ENCODE measurements at places on chromosomes 12 and 14.

GRCh38 chr14:35576856-35577255 is 42.9 kb downstream of the INSM2 start:
- DNase-seq = no peak

GRCh38 chr12:62522984-62523383 is 56.4 kb downstream of the MON2 start:
- DNase-seq = peak; percentile 19

GRCh38 chr14:103360548-103360947 is 24.7 kb upstream of the MARK3 start:
- DNase-seq = no peak

DNA sequence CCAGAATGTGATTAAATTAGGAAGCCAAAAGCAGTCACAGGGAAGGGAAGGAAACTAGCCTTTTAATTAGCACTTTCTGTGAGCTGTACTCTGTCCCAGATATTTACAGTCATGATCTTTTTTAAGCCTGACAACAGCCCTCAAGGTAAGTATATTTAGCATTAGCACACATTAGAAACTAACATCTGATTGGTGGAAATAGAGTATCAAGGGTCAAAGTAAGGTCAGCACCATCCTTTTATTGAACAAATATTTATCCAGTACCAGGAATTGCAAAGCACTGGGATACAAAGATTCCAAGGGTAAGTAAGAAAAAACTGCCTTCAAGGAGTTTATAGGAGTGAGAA is 28.2 kb downstream of the RPGRIP1 start:
- DNase-seq = no peak

GRCh38 chr14:89307409-89307808 is 109.6 kb downstream of the FOXN3 start:
- no peak for DNase-seq

GRCh38 chr12:5439371-5439771 is 7.5 kb downstream of the NTF3 start:
- DNase-seq = no peak

DNA sequence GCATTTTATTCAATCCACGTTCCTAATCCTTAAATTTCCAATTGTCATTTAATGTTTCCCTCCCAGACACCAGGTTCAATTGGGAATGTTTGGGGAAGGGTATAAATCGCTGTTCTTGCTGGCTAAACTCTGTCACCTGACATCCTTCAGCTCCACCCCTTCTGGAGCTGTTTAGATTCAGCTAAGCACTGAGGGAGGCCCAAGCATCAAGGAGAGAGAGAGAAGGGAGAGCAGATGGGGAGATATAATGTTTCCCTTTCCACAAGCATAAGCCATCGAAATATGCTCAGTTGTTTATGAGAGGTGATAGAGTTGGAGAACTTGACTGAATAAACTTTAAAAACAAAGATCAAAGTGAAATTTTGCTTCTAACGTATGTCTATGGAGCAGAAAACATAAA is 1.8 kb downstream of the ABCC9 start:
- peak; percentile 71 for DNase-seq

DNA sequence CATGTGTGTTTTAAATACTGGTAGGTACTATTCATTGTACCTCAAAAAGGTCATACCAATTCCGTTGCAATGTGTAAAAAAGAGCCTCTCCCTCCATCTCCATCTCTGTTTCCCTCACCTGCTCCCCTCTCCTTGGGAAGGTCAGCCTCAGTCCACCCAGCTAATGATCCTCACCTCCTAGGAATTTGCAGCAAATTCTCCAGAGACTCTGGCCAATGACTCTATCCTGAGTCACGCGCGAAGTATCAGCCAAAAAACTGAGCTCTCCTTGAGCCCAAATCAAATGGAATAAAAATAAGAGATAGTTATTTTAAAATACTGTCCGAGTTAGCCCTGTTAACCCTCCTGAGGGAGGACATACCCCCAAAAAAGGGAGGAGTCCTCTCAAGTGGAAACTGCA is 148.4 kb downstream of the DPF3 start:
- DNase-seq = peak; percentile 62

DNA sequence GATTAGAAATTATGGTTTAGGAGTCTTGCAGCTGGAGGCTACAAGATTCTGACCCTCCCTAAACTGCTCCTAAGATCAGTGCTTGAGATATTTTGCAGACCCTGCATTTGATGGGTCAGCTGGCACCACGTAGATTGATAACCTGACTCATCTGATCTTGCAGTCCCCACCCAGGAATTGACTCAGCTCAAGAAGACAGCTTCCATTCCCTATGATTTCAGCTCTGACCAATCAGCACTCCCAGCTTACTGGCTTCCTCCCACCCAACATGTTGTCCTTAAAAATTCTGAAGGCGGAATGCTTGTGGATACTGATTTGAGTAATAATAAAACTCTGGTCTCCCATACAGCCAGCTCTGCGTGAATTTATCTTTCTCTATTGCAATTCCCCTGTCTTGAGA is 23.2 kb upstream of the MTHFD1 start:
- DNase-seq = peak; percentile 26

- DNase-seq = no peak
Observed at GRCh38 chr12:47731723-47732122, 6.4 kb upstream of the ENDOU start.

- DNase-seq = no peak
Observed at GRCh38 chr14:54785136-54785777, 117.4 kb downstream of the GCH1 start.

DNA sequence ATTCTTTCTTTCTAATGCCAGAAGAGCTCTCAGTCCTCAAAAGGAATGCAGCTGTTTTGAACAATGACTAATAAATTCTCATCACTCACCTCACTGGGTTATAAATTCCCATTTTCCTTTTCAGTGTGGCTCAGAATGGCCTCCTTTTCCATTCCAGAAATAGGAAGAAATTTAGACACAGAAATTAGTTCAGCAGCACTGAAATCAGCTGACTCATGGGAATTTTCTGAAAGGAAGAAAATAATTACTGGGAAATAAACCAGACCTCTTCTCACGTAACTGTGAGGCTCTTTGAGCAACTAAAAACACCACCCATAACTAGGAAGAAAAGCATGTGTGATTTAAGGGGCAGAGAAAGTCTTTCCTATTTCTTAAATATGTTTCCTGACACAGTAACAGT is 23.8 kb downstream of the CD163 start:
- no peak for DNase-seq

DNA sequence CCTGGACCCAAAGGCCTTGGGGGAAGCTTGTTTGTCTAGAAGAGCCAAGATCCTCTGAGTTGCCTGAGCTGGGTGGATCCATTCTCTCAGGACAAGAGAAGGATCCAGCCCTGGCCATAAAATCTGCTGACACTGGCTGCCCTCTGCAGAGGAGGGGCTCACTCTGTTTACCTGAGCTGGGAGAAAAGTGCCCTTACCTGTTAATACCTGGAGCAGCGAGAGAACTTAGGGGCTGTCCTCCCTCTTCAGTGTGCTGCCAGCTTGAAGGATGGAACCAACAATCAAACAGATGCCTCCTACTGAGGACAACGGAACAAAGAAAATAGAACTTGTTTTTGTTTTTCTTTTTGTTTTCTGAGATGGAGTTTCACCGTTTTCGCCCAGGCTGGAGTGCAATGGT is 7.3 kb upstream of the KRT7 start:
- no peak for DNase-seq

DNA sequence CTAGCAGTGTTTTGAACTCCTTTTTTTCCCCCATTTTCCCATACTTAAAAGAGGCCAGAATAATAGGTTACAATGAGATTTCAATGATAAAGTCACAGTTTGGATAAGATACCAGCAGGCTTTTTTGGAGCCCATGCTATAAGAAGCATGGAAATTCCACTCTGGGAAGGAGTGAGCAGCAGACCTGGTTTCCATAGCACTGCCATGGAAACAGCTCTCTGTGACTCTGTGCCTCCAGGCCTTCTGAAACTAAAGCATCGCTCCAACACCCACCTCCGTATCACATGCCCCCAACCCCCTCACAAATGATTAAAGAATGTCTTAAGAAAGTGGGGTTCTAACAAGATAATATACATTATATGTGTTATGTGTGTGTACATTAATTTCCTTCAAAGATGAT is 165.0 kb downstream of the GRIN2B start:
- DNase-seq = no peak

DNA sequence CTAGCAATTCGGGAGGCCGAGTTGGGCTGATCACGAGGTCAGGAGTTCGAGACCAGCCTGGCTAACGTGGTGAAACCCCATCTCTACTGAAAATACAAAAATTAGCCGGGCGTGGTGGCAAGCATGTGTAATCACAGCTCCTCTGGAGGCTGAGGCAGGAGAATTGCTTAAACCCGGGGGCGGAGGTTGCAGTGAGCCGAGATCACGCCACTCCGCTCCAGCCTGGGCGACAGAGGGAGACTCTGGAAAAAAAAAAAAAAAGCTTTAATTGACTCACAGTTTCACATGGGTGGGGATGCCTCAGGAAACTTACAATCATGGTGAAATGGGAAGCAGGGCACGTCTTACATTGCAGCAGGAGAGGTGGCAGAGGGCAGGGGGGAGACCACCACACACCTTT is 30.6 kb upstream of the SLC2A3 start:
- DNase-seq = peak; percentile 56

DNA sequence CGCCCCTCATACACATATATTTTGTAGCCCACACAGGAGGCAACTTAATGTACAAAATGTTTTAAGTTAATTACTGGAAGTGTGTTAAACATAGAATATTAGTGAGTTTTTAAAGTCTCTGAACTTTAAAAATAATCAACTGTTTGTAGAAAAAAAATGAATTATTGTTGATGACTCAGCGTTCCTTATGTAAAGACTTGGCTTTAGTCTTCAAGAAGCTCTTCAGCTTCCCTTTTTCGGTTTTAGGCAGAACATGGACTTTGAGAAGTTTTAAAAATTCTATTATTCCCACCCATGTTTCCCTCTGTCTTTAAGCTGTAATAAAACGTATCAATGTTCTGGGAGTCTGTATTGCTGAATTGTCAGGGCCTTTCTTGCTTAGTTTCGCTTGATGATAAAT is 269.5 kb downstream of the FBXL14 start:
- no peak for DNase-seq

DNA sequence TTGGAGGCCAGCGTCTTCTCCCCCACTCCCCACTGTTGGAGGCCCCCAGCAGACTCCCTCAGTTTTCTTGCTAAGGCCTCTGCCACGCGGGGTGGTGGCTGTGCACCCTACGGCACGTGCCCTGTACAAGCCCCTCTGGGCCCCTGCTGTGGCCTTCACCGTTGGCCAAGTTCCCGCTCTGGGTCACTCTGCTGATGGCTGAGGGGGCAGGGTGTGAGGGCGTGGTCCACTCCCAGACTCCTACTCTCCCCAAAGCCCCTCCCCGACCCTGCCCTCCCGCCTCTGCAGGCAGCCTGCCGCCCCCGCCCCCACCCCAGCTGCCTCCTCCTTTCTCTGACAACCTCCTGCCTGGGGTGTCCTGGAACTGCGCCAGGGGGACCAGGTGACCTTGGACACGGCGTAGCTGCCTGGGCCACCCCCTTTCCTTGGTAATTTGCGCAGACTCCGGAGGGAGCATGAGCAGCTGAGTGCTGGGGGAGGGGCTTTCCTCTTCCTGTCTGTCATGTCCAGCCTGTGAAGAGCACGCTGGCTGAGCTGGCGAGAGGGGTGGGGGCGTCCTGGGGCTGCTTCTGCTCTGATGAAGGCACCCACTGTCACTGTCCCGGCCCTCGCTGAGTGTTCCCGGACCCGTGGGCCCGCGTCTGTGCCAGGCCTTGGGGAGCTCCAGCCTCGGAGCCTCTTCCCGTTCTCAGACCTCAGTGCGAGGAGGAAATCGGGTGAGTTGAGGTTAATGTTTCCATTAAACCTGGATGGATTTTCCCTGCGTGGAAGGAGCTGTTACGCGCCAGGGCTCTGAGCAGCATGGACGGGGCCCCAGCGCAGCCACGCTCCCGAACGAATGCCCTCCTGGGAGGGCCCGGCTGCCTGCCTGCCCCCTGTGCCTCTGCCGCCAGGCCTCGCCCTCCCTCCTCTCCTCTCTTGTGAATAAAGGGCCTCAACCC is 85.0 kb downstream of the KIF26A start:
- DNase-seq = no peak

DNA sequence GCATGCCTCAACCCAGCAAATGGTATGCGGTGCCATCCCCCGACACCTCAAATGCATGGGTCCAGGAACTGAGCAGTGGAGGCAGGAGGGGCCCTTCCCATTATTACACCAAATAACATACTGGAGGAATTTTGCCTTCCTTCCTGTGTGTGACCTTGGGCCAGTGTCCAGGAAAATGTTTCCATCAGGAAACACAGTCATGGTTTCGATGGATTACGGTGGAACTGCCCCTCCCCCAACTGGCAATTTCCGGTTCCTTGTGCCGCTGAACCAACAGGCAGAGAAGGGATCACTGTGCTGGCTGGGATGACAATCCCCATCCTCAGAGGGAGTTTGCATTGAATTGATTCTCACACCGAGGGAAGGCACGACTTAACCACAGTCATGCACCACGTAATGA is 9.1 kb upstream of the CDC42BPB start:
- DNase-seq = peak; percentile 53

DNA sequence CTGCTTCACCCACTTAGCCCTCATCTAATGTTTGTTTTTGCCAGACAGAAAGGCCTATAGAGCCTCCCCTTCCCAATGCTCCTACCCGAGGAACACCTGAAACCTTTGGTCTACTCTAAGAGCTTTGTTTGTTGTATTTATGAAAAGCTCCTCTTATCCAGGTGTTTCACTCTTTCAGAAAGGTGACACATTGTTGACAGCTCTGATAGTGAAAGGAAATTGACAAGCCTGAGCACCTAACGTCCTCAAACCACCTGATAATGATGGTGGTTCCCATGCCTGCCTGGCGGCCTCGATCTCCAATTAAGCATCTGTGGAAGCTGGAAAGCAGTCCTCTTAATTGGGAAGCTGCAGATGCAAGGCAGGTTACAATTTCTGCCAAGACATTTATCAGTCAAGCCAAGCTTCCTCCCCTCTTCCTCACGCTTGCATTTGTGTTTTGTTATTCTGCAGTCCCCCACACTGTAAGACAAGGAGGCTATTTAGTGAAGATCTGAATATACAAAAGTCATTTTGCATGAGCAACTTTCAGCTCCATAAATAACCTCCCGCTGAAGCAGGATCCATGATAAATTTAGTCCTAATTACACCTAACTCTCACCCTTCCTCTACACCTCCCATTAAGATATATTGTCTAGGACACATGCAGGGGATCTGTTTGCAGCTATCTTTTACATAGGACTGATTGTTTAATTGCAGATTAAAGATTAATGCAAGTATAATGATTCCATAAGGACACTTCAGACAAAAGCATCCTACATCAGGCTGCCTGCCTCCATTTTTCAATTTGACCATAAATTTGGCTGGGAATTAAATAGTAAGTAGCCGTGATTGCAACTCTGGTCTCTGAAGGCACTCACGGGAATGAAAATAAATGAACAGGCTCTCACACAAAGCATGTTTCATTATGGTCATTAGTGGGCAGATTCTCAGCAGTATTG is 288.6 kb downstream of the PDZRN4 start:
- no peak for DNase-seq

GRCh38 chr12:52789637-52790426 is 6.1 kb downstream of the KRT3 start:
- DNase-seq = no peak

- peak; percentile 91 for DNase-seq
Observed at GRCh38 chr12:104280717-104281458, 22.7 kb upstream of the EID3 start.

DNA sequence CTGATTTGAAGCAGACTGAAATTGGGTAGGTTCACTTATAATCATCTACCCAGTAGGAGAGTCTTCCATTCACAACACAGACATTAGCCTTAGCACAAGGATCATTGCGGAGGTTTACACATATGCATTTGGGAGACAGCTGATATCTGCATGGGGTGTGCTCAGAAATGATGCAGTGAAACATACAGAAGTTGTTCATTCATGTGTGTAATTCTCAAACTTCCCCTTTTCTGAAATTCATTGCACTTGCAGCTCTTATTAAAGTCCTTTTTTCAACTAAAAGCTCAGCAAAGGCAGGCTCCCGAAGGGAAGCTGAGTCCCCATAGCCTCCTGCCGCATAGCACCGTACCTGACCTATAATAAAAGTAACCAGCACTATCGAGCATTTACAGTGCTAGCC is 218.3 kb upstream of the CRY1 start:
- no peak for DNase-seq

All from cardiac fibroblast (primary cell).